GM10248 (cell line): ENCODE measurements at places on chromosomes 11 and 22.

- DNase-seq = peak; percentile 44
These were observed 4.7 kb downstream of the B3GNT6 start for GRCh38 chr11:77038825-77039326.

DNA sequence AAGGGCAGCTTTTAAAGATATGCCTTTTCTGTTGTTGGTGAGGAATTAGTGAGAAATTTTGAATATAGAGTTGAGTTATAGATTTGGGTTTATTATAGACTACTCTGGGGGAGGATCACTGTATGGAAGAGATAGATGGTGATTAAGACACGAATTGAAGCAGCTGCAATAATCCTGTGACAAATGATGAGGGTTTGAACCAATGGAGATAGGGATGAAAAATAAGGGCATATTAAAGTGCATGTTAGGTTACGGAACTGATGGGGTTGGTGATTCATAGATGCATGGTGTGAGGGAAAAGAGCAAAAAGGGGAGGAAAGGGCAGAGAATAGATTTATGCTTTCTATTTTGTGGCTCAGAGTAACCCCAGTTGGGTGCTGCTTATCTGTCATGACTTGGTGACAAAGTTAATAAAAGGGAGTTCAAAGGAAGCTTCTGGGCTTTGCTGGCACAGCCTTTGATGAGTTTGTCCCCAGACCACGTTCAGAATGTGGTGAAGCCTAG, 11.8 kb downstream of the C11orf87 start:
- DNase-seq = no peak

DNA sequence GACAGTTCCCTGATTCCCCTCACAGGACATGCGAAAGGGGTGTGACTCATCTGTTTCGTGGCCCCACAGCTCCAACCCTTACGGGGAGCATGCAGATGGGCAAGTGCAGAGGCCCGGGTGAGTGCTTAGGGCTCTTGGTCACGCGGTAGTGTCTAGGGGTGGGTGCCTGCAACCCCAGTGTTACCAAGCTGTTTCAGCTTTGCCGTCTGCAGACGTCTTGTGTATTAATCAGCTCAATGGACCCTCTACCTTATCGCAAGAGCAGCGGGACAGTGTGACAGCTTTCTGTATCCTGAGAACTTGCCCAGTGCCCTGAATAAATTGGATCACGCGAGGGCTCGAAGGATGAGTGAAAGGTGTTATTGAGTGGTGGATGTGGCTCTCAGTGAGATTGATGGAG, 816.4 kb upstream of the ANO3 start:
- no peak for DNase-seq

DNA sequence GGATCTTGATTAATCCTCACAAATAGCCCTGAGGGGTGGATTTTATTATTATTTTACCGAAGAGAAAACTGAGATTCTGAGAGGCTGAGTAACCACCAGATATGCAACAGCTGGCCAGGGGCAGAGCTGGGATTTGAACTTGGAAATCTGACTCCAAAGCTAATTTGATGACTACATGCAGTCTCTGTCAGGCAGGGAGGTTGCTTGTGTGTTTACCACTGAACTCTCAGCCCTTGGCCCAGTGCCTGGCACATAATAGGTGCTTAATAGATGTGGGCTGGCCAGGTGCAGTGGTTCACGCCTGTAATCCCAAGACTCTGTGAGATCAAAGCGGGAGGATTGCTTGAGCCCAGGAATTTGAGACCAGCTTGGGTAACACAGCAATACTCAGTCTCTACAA, 121.7 kb upstream of the CRYBB3 start:
- no peak for DNase-seq

DNA sequence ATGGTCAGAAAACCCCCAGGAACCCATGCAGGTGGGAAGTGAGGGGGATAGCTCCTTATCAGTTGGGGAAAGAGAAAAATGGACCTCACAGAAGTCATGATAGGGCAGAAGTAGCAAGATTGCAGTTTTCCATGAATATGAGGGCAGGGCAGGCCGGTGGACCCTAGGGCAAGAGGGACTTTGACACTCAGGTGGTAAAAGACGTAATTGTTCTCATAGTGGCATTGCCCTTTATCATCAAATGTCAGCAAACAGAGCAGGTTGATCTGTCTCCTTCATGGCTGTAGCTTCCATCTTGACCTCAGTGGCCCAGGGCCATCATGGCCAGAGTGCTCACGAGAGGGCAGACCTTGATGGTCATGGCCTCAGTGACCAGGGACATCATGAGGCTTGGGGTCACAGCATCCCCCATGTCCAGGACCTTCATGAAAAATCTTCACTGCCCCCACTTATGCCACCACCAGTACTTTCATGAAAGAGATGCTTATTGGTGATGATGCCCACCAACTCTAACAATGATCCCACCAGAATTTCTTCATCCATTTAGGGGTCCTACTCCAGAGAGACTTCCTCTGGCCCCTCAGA, 127.1 kb downstream of the SNX19 start:
- no peak for DNase-seq
